T-helper 17 cell (primary cell): ENCODE measurements at places on chromosomes 4 and X.

- no peak for DNase-seq
- peaks cover 9% of the 10 kb centered on the region for H3K4me1 ChIP-seq
- H3K27me3 ChIP-seq = no peaks in the 10 kb centered on the region
These were observed 488 bp downstream of the NAP1L5 start for GRCh38 chr4:88697141-88697540.

- H3K4me1 ChIP-seq = peaks cover 5% of the 10 kb centered on the region
- no peak overlapping the region for H3K4me3 ChIP-seq
- DNase-seq = no peak
- H3K27ac ChIP-seq = peak overlapping the region; percentile 89
- peaks cover 9% of the 10 kb centered on the region for H3K36me3 ChIP-seq
- H3K27me3 ChIP-seq = peaks cover 81% of the 10 kb centered on the region
These were observed 7.2 kb upstream of the PITX2 start for GRCh38 chr4:110629780-110630687.

- H3K4me3 ChIP-seq = no peak overlapping the region
- H3K4me1 ChIP-seq = peaks cover 36% of the 10 kb centered on the region
- no peak for DNase-seq
- H3K27me3 ChIP-seq = no peaks in the 10 kb centered on the region
- H3K27ac ChIP-seq = no peak overlapping the region
These were observed 19.7 kb downstream of the FABP2 start for GRCh38 chr4:119302073-119302832.

DNA sequence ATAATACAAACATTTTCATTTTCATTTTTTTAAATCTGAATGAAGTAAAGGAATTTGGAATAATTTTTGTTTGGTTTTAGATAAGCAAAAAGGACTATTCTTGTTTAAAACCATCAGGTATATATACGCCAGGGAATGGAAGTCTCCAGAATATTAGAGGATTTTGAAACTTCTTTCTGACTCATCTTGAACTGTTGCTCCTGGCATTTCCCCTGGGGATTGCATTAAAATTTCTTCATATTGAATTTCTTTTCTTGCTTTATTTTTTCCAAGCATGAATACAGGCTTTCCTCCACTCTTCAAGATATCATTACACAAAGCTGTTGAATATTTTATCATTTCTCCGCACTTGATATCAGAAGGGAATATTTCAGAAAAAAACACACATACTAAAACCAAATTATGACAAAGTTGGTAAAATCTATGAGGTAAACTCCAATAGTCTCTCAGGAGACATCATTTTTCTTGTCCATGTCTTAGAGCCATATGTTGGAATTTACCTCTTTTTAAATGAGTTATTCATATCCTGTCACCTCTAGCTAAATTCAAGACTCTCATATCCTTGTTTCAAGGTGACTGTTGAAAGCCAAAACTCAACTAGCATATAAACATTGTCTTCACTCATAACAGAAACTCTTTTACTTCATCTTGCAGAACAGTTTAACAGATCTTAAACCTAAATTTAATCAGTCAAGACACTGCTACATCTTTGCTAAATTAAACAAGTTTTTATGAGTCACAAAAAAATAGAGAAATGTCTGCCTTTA lies 20.7 kb upstream of the CSN1S1 start:
- no peak for DNase-seq
- no peak overlapping the region for H3K27ac ChIP-seq
- no peaks in the 10 kb centered on the region for H3K27me3 ChIP-seq
- no peaks in the 10 kb centered on the region for H3K36me3 ChIP-seq

DNA sequence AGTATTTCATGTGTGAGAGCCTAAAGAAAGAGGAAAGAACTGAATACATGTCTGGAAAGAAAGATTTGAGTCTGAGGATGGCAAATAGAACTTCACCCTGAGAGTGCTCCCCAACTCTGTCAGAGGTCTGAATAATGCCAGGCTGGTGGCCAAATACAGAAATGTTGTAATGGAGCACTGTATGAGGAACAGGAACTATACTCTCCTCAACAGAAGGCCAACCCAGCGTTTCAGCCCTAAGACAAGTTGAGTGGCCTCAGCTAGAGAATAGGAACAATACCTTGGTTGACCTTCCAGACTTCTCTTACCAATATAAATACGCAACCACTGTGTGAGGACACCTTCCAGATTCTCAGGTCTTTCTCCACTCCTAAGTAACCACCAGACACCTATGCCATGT lies 94.5 kb upstream of the STIM2 start:
- H3K27ac ChIP-seq = no peak overlapping the region
- H3K36me3 ChIP-seq = peaks cover 9% of the 10 kb centered on the region
- no peaks in the 10 kb centered on the region for H3K4me1 ChIP-seq
- no peak overlapping the region for H3K4me3 ChIP-seq
- no peaks in the 10 kb centered on the region for H3K27me3 ChIP-seq

GRCh38 chr4:83644677-83645659 lies 109.1 kb downstream of the GPAT3 start:
- no peak overlapping the region for H3K4me3 ChIP-seq
- no peaks in the 10 kb centered on the region for H3K36me3 ChIP-seq
- H3K4me1 ChIP-seq = peaks cover 3% of the 10 kb centered on the region
- peaks cover 36% of the 10 kb centered on the region for H3K27me3 ChIP-seq
- no peak for DNase-seq

DNA sequence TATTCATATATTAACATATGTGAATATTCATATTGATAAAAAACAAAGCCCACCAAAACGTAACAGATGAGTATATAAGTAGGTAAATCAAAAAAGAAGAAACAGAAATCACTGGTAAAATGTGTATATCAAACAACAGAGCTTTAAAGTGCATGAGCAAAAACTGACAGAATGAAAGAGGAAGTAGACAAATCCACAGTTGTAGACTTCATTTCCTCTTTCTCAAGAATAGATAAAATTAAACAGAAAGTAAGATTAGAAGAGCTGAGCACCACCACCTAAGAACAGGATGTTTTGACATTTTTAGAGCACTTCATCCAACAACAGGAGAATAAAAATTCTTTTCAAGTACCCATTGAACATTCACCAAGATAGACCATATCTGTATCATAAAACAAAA lies 64.6 kb downstream of the CNKSR2 start:
- H3K36me3 ChIP-seq = no peaks in the 10 kb centered on the region
- DNase-seq = no peak
- H3K4me3 ChIP-seq = peak overlapping the region; percentile 81
- peak overlapping the region; percentile 51 for H3K27ac ChIP-seq
- peaks cover 7% of the 10 kb centered on the region for H3K4me1 ChIP-seq

DNA sequence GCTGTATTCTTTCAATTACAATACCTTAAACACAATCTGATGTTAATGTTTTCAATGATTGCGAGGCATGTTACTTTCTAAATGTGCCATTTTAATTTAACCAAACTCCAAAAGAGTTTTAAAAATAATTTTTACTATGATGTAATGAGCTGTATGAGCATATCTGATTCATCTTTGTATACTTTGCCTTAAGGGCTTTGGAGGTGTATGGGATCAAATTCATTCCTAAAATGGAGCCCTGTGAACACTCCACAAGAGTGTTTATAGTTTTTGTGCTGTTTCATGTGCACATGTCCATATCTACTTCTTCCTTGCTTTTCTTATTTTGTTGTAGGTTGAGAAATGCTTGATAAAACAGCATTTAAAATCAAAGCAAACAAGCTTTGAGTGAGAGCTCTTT lies 82.4 kb downstream of the ATP10D start:
- no peak for DNase-seq
- H3K27ac ChIP-seq = no peak overlapping the region
- H3K4me3 ChIP-seq = no peak overlapping the region
- peaks cover 14% of the 10 kb centered on the region for H3K27me3 ChIP-seq
- peaks cover 10% of the 10 kb centered on the region for H3K4me1 ChIP-seq

DNA sequence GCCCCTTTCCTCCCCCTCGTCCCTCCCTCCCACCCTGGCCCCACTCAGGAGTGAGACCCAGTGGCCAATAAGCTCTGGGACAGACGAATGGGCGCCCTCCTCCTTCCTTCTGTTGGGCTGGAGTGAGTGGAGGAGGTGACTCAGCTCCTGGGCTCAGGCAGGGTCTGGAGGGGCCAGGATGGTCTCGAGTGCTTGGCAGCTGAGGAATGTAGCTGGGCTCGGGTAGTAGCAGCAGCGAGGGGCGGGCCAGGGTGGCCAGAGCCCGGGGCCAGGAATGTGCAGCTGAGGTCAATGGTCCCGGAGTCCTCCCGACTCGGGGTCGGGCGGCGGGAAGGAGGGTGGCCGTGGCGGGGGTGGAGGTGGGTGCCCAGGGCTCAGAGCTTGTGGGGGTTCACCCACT lies 15.0 kb downstream of the G6PD start:
- H3K36me3 ChIP-seq = no peaks in the 10 kb centered on the region
- H3K27me3 ChIP-seq = no peaks in the 10 kb centered on the region
- no peak overlapping the region for H3K4me3 ChIP-seq
- H3K4me1 ChIP-seq = peaks cover 7% of the 10 kb centered on the region
- DNase-seq = no peak

GRCh38 chrX:34053931-34054330 lies 78.2 kb downstream of the FAM47A start:
- H3K27ac ChIP-seq = no peak overlapping the region
- no peaks in the 10 kb centered on the region for H3K36me3 ChIP-seq
- H3K27me3 ChIP-seq = no peaks in the 10 kb centered on the region

DNA sequence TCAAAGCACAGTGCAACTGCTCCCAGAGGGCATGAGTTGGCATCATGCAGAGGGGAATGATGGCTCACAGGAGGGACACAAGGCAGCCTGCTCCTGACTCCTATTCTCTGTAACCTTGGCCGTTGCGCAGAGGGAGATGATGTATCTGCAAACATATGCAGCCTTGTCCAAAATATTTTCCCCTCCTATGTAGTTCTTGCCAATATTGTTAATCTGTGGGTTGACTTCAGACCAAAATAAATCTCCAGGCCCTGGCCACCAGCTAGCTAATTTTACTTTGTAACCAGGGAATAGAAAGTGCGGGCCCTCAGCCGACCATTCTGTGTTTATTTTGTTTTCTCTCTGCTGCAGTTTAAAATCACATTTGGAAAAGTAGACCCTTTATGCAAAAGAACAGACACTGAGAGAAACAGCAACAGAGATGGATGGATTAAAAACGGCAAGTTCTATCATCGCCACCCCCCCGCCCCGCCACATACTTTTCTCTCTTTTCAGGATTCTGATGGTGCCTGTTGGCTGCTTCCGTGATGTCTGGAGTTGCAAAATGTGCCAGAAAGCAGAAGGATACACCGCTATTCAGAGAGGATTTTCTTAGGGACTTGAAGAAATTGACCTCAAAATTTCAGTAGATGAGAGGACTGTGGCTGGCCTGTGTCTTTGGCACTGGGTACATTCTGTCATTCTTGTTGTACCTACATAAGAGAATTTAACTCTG lies 185.3 kb upstream of the BCOR start:
- no peaks in the 10 kb centered on the region for H3K27me3 ChIP-seq
- H3K4me1 ChIP-seq = peaks cover 17% of the 10 kb centered on the region
- H3K4me3 ChIP-seq = no peak overlapping the region
- no peak for DNase-seq
- no peaks in the 10 kb centered on the region for H3K36me3 ChIP-seq
- no peak overlapping the region for H3K27ac ChIP-seq

- peaks cover 29% of the 10 kb centered on the region for H3K27me3 ChIP-seq
- peaks cover 2% of the 10 kb centered on the region for H3K4me1 ChIP-seq
- no peaks in the 10 kb centered on the region for H3K36me3 ChIP-seq
- H3K4me3 ChIP-seq = no peak overlapping the region
These were observed 33.9 kb downstream of the TMPRSS11A start for GRCh38 chr4:67929426-67929825.

- no peaks in the 10 kb centered on the region for H3K36me3 ChIP-seq
- DNase-seq = no peak
- H3K4me3 ChIP-seq = no peak overlapping the region
- no peaks in the 10 kb centered on the region for H3K4me1 ChIP-seq
- no peaks in the 10 kb centered on the region for H3K27me3 ChIP-seq
- H3K27ac ChIP-seq = no peak overlapping the region
These were observed 951.8 kb upstream of the IGFBP7 start for GRCh38 chr4:58061967-58062366.

GRCh38 chr4:153834901-153835300 lies 46.0 kb upstream of the SFRP2 start:
- DNase-seq = no peak
- peaks cover 12% of the 10 kb centered on the region for H3K27me3 ChIP-seq
- no peak overlapping the region for H3K4me3 ChIP-seq
- H3K36me3 ChIP-seq = peaks cover 4% of the 10 kb centered on the region

DNA sequence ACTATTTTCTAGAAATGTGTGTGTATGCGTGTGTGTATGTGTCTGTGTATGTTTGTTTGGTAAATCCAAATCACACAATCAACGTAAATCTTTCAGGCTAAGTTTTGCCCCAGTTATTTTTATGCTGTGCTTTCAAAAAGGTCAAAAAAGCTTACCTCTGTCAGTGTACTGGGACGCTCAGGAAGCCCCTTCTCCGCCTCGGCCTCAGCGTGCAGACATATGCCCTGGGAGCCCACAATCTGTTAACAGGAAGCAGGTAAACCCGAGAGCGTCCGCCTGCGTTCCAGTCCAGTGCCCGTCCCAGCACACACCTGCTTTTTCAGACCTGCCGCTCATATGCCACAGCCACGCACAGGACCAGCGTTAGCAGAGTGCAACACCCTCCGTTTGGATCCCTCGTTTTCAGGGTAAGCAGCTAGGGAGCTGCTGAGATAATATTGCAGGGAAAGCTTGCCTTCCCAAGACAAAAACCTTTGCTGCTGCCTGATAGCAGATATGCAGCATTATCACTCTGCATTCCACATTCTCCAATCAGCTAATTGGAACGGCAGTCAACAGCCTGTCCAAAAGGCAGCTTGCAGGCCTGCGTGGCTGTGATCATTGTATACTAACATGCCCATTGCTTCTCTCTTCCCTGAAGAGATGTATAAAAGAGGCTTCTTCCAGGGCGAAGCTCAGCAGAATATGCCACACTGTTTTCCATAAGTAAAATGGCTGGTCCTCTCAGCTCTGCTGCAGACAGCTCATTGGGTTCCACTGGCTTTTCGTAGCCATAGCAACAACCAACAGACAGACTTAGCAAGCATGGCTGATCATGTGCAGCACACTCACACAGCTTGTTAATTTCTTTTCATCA lies at the start of gene SORBS2:
Gene SORBS2 (minus strand): TSS at position 686 of the 856 bp plus-strand sequence. CDS start 121,623 bp downstream, outside the sequence.
- DNase-seq = no peak
- H3K27me3 ChIP-seq = peaks cover 42% of the 10 kb centered on the region
- no peak within 1 kb of the TSS for H3K27ac ChIP-seq
- H3K4me1 ChIP-seq = no peaks in the 10 kb centered on the region
- H3K4me3 ChIP-seq = no peak within 1 kb of the TSS
- no peaks in the 10 kb centered on the region for H3K36me3 ChIP-seq

GRCh38 chrX:131239057-131239456 lies 50.0 kb downstream of the IGSF1 start:
- H3K4me1 ChIP-seq = no peaks in the 10 kb centered on the region
- H3K36me3 ChIP-seq = no peaks in the 10 kb centered on the region
- no peaks in the 10 kb centered on the region for H3K27me3 ChIP-seq
- DNase-seq = no peak
- H3K27ac ChIP-seq = no peak overlapping the region
- H3K4me3 ChIP-seq = no peak overlapping the region

DNA sequence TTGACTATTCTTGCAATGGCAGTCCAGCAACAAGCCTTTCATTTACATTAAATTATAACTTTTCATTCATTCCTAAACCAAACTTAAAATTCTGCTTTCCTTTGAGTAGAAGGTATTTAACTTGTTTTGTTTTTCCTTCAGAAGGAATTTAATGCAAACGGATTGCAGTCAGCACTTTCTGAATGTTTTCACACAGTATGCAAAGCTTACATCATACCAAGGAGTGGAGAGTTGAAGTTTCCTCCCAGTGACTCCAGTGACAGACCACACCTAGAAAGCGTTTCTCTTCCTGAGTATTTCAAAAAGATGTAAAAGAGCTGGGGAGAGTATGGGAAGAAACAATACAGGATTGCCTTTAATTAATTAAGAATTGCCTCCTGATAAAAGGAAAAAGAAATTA lies 8.1 kb downstream of the EPGN start:
- H3K36me3 ChIP-seq = no peaks in the 10 kb centered on the region
- peaks cover 7% of the 10 kb centered on the region for H3K4me1 ChIP-seq
- H3K4me3 ChIP-seq = no peak overlapping the region
- DNase-seq = no peak
- H3K27ac ChIP-seq = no peak overlapping the region
- peaks cover 11% of the 10 kb centered on the region for H3K27me3 ChIP-seq
